ENCODE measurements at places on chromosomes 13 and 19.

DNA sequence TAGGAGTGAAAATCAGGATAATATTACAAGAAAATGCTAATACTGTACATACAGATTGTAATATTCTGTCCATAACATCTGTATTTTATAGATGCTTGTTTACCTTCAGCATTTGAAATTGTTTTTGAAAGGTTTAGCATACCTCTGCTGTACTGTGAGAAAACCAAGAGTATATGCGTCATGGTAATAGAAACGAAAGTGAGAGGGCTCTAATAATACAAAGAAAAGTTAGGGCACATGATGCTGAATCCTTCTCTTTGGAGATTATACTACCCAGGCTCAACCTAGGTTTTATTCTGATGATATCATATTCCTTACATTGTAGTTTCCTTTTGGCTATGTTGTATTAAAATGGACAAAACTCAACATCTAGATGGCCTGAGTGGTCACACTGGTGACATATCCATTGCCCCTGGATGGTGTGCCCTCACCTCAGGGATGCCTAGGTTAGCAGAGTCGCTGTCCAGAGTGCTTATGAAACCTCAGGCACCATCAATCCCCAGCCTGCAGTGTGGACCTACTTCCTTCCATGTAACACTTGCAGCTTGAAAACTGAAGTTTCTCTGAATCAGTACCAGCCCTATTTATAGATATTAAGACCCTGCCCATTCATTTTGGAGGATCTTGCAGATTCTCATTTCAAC lies 253.7 kb downstream of the KCTD12 start:
- peak; percentile 17 for DNase-seq

GRCh38 chr13:97318532-97318931 lies 96.4 kb downstream of the MBNL2 start:
- no peak for DNase-seq

DNA sequence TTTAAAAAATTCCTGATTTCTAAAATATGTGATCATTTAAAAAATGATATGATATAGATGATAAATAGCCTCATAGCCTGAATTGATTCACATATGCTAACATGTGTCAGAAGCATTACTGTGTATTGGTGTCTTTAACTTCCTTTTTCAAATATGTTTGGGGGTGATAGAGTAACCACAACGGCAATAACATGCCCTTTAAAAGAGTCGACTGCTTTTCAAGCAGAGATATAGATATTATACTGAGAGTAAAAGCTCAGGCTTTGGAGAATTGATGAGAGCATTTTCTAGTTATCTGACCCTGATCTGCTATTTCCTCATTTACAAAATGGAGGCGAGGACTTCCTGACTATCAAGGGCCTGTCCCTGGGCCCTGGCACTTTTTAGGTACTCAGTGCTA lies 260.5 kb downstream of the DCT start:
- no peak for DNase-seq

DNA sequence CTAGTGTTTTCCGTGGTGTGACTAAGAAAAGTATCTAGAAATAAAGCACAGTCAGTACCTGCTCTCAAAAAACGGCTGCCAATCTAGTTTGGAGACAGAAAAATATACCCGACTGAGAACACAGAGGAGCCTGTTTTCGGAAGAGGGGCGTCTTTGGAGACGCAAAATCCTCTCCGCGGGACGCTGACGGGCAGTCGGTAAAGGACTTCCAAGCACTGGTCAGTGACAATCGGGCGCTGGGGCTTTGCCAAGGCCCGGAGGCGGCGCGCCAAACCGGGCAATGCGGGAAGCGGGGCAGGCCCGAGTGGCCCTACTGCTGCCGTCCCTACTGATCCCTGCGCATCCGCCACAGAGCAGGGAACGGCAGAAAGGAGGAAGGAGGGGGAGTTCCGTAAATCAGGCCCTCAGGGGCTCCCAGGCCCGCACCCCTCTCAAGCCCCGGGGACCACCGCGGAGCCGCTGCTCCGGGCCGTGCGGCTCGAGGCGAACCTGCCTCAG lies 588 bp upstream of the DPY19L3 start:
- no peak for DNase-seq

- DNase-seq, result no peak
Measured at GRCh38 chr19:15841875-15842569, 26.6 kb upstream of the OR10H1 start.

- no peak for DNase-seq
Measured at GRCh38 chr13:50236898-50237318, 221.7 kb downstream of the KCNRG start.

- DNase-seq, result no peak
Measured at GRCh38 chr13:42990291-42991232, 1.5 kb downstream of the EPSTI1 start.

DNA sequence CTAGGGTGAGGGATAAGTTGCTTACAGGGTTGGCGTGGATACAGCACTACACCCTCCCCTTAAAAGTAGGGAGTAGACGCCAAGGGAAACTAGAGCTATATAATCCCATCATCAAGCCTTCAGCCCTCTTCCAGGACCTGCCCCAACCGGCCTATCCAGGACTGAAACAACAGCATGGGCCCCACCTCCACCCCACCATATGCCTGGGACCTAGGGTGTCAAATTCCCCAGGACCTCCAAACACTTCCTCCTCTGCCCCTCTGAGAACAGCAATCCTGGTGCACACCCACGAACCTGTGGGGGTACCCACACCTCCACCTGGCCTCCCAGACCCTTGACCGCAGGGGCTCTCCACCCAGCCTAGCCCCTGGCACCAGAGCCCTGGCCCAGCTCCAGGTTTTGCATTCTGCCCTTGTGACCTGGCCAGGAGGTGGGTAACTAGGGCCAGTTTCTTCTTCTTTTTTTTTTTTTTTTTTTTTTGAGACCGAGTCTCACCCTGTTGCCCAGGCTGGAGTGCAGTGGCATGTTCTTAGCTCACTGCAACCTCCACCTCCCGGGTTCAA lies 1.4 kb upstream of the CYP2F1 start:
- DNase-seq, result no peak

- DNase-seq, result peak; percentile 19
Measured at GRCh38 chr13:102799426-102800144, 666 bp downstream of the BIVM start.

DNA sequence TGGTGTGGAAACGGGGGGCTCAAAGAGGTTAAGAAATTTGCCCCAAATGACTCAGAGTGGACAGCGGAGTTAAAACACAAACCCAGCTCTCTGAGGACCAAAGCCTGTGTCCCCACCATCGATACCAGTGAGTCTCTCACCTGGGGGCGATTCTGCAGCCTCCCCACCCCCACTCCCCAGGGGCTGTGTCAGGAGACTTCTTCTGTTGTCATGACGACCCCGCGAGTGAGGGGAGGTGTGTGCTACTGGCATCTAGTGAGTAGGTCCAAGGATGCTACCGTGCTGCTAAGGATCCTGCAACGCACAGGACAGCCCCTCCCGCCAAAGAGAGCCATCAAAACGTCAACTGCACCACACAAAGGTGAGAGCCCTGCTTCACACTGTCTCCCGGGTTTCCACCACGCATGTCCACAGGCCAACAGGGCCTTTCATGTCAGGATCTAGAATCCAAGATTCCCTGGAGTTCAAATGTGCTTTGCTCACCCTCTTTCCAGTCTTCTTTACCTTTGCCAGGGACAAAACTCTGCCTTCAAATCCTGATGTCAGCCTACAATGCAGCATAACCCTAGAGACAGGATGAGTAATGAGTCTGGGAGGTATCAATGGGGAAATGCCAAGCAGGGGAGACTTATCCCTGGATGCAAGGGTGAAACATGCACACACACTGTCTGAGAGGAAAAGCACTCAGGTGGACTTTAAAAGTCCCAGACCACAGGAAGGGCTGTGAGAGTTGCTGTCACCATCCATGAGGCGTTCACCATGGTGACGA lies 3.9 kb downstream of the RANBP3 start:
- DNase-seq, result no peak

DNA sequence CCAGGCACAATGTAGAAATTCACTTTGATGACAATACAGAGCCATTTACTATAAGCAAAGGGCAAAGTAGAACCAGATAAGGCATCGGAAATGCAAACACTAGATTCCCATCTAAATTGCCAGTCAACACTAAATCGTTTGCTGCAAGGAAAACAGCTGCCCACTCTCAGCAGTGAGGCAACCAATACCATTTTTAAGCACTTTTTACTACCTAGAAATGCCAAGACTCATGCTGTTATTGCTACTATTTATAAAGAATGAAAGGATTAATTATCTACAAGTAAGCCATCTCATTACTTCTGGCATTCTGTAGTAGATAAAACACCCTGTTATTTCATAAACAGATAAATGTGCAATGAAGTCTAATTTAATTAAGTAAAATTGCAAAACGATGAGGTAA lies 422.0 kb downstream of the FGF14 start:
- peak; percentile 6 for DNase-seq

DNA sequence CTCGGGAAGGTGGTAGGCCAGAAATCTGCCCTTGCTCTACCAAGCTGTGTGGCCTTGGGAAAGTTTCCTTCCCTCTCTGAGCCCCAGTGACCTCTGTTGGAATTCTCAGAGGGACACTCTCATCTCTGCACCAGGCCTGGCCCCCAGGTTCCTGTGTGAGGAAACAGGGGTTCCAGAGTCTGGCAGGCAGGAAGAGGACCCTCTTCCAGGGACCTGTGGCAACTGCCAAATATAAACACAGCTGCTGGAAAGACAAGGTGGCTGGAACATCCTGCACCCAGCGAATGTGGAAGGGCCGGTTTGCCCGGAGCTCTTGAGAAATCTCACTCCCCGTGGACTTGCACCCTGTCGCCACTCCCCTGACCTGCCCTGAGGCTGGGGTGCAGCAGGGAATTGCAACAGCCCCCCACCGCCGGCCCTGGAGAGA lies 52.8 kb downstream of the GADD45B start:
- DNase-seq, result no peak

- DNase-seq, result no peak
Measured at GRCh38 chr13:24709186-24709913, 29.1 kb downstream of the ATP12A start.

- no peak for DNase-seq
Measured at GRCh38 chr13:108281901-108282300, 12.4 kb downstream of the TNFSF13B start.

- DNase-seq, result no peak
Measured at GRCh38 chr13:86906127-86906874, 764.9 kb upstream of the SLITRK5 start.

GRCh38 chr13:24629320-24629719 lies 50.9 kb upstream of the ATP12A start:
- DNase-seq, result no peak

DNA sequence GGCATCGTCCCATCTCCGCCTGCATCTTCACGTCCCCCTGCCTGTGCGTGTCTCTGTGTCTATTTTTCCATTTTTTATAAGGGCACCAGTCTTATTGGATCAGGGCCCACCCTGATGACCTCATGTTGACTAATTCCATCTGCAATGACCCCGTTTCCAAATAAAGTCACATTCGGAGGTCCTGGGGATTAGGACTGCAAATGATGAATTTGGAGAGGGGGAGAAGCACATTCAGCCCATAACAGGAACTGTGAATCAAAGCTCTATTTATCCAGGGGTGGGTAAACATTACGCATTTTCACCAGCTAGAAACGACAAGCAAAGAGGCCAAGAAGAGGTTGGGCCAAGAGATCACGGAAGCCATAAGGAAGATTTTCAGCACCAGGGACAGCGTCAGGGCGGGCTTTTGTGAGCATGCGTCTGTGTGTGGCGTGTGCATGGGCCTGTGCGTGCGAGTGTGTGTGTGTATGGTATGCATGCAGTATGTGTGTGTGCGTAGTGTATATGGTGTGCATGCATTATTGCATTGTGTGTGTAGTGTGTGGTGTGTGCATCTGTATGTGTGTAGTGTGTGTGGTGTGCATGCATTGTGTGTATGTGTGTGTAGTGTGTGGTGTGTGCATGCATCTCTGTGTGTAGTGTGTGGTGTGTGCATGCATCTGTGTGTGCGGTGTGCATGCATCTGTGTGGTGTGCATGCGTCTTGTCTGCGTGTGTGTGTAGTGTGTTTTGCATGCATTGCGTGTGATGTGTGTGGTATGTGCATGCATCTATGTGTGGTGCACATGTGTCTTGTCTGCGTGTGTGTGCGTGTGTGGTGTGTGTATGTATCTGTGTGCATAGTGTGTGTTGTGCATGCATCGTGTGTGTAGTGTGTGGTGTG lies 19.6 kb downstream of the CELF5 start:
- DNase-seq, result no peak

- DNase-seq, result no peak
Measured at GRCh38 chr19:51926426-51926783, 867 bp upstream of the ZNF613 start.

- DNase-seq, result no peak
Measured at GRCh38 chr13:39888865-39889810, 233.7 kb downstream of the COG6 start.

- DNase-seq, result peak; percentile 58
Measured at GRCh38 chr19:799076-799881, 2.0 kb downstream of the PTBP1 start.

- DNase-seq, result no peak
Measured at GRCh38 chr13:25175026-25175425, 2.9 kb upstream of the AMER2 start.

- no peak for DNase-seq
Measured at GRCh38 chr19:292951-293350, 1.7 kb upstream of the PLPP2 start.

DNA sequence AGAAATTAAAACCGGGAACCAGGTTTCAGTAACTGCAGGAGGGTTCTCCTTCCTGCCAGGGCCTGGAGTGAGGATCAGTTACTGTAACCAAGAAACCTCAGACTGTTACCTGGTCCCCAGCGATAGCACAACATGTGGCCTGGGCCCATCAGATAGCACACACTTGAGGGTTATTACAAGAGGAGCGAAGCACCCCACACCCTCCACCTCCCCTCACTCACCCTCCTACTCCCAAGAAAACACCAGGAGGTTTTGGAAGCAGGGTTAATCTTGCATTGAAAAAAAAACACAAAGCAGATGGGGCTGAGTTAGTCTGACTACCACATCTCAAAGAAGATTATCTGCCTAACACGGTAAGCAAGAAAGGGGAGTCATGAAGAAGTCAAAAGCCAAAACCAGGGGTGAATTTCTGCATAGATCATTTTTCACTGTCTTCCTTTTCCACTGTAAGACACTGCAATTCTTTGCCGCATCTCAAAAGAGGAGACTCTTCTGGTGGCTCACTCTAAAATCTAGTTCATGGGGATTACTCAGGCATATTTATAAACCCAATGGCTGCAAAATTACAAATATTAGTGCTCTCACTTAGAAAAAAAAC lies 75.9 kb upstream of the DOCK9 start:
- peak; percentile 26 for DNase-seq

- DNase-seq, result no peak
Measured at GRCh38 chr13:39406688-39407087, 196.3 kb downstream of the LHFPL6 start.
